ENCODE measurements at places on chromosomes 11 and 22.

- peak; percentile 75 for DNase-seq
Observed at GRCh38 chr11:68142028-68142412, 20.8 kb upstream of the CHKA start.

- DNase-seq = no peak
Observed at GRCh38 chr11:116715383-116715782, 57.4 kb downstream of the BUD13 start.

GRCh38 chr11:77407613-77408012 is 66.3 kb downstream of the PAK1 start:
- no peak for DNase-seq

GRCh38 chr11:87421422-87421821 is 383.7 kb downstream of the TMEM135 start:
- DNase-seq = peak; percentile 15

DNA sequence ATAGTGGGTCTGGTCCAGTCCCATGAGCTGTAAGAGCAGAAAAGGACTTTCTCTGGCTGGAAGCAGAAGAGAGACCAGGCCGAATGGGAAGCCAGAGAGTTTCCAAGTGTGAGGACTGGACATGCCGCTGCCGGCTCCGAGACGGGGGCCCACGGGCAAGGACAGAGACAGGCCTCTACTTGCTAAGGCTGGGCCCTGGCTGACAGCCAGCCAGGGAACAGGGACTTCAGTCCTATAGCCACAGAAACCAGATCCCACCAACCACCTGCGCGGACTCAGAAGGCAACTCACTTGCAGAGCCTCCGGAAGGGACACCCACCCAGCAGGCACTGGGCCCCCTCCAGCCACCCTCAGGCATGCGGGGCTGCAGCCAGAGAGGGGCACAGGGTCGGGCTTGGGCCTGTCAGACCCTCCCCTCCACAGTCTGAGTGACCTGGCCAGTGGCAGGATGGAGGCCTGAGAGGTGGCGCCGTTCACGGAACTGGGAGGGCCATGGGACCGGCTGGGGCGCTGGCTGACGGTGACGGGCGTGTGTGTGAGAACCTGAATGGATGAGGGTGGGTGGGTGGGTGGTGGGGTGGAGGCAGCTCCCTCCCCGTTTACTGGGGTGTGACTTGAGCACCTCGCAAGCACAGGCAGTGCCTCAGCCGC is 47.8 kb upstream of the A4GALT start:
- DNase-seq = no peak

DNA sequence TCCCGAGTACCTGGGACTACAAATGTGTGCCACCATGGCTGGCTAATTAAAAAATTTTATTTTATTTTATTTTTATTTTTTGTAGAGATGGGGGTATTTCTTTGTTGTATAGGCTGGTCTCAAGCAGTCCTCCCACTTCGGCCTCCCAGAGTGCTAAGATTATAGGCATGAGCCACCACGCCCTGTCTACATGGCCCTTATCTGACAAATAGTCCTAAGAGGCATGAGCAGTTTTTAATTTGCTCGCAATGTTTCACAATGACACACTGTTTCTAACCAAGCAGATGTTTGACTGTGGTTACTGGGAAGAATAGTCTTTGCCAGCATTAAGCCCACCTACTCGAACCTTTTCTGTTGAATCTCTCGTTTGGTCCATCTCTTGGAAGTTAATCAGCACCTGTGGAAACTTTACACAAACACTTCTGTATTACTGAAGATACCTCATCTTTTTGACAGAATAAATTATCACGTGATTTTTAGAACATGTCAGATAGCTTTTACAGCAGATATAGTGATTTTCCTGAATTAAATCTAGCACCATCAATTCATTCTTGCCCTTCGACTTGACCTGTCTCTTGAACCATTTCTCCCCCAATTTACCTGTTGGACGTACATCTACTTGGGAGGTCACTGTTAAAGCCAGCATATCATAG is 71.4 kb downstream of the MTMR3 start:
- DNase-seq = no peak

GRCh38 chr11:109048098-109048497 is 373.9 kb upstream of the C11orf87 start:
- DNase-seq = no peak

DNA sequence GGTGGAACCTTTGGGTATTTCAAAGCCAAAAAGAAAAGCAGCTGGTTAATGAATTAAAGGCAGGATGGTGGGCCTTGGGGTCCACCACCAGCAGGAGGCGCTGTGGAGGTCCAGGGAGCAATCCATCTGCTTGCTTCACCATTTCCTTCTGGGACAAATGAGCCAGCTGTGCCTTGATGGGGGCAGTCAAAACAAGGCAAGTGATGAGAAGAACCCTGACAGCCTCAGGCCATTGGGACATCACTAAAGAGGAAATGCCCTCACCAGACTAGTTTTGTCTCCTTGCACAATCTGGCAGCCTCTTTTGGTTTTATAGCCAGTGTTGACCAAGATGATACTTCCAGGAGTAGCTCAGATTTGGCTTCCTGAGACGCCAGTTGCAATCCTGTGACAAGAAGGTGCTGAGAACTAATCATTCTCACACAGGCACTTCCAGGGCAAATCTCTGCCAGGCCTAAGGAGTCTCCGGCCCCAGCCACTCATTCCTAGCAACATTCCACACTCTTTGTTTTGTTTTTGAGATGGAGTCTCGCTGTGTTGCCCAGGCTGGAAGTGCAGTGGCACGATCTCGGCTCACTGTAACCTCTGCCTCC is 38.2 kb upstream of the WEE1 start:
- DNase-seq = peak; percentile 88

DNA sequence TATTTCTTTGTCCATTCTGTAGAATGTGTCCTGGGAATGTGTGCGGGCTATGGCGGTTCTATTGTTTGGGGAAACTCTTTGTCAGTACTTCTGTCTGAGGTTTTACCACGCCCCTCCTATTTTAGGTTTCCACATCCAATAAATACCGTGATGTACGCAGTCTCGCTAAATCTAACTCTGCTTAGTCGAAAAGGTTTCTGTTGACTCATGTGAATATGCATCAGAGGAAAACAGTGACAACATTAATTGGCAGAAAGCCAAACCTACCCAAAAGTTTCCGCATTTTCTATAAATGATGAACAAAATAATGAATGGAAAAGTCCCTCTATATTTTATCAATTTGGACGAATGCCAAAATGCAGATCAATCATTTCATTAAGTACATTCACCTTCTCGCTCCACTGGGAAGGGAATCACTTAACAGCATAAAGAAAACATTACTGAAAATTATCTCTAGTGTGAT is 143.4 kb downstream of the MAML2 start:
- DNase-seq = peak; percentile 62

- no peak for DNase-seq
Observed at GRCh38 chr22:37209140-37209845, 3.0 kb downstream of the SSTR3 start.

DNA sequence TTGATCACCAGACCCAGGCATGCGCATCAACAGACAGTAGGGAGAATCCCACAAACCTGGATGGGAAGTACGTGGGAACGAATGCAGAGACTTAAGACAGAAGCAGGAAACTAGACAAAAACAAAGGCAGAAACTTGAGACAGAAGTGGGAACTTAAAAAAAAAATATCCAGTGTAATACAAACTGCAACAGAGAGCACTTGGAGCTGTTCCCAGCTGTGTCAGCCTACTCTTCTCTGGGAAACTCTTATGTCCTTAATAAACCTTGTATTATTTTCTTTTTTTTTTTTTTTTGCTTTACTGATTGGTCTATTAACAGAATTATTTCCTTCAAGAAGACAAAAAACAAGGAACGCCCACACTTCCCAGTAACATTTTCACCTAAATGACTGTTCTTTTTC is 1818.1 kb upstream of the RAG2 start:
- DNase-seq = no peak

GRCh38 chr11:95364324-95365295 is 133.6 kb upstream of the SESN3 start:
- DNase-seq = no peak

DNA sequence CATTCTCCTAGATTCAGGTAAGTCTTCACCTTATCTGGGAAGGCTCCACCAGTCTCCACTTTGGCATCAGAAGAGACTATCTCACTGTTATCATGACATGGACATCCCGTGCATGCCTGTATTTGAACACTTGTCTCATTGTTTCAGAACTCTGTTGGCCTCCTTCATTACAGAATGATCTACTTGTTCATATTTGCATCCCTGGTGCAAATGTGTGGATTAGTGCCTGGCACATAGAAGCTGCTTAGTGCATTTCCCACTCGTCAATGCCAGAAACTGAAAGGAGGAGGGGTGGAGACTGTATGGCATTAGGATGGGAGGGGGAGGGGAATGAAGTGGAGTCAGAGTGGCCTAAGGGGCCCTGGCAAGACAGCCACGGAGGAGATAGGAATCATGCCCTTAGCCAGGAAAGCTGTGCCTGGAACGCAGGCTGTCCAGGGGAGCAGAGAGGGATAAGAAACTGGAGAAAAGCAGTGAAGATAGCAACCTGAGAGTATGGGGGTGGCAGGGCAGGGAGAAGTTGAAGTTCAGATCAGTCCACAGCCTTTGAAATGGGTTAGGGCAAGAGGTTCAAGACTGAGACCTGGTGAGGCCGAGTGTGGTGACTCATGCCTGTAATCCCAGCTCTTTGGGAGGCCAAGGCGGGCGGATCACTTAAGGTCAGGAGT is 53.8 kb upstream of the CAPRIN1 start:
- no peak for DNase-seq

- no peak for DNase-seq
Observed at GRCh38 chr11:115122274-115122673, 381.9 kb downstream of the CADM1 start.

- DNase-seq = no peak
Observed at GRCh38 chr11:44357711-44358110, 47.8 kb upstream of the ALX4 start.

GRCh38 chr11:130829920-130830511 is 86.3 kb downstream of the SNX19 start:
- no peak for DNase-seq

DNA sequence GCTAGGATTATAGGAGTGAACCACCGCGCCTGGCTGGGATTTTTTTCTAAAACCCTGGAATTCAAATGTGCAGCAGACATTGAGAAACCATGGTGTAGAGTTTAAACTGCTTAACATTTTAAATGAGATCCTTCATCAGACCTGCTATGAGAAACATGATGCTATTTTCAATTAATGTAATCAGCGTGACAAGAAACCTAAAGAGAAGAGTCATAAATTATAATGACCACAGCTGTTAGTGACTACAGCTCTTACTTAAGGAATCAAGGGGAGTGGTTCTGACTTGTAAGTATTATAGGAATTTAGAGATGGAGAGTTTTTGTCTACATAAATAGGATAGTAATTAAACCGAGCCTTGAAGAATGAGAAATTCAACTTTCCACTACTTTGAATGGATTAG is 170.6 kb downstream of the BARX2 start:
- DNase-seq = no peak

GRCh38 chr22:17797721-17798559 is 23.7 kb upstream of the BID start:
- DNase-seq = no peak

DNA sequence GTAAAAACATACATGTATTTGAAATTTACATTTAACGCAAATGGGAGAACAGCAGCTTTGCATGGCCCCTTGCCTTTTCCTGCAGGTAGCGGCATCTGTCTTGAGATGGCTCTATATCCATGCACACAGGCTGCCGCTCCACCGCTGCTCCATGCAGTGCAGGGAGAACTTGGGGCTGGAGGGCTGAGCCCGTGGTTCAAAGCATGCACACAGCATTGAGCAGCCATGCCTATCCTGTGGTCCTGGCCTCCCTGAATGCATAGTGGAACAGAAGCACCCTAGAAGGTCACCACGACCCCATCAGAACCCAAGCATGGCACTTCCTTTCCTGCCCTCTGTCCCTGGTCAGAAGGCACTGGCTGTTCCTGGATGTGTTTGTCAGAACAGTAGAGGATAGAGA is 35.0 kb upstream of the TP53I11 start:
- DNase-seq = no peak

GRCh38 chr22:25362215-25362882 is 142.9 kb downstream of the CRYBB2 start:
- DNase-seq = peak; percentile 84

GRCh38 chr11:70550456-70551195 is 152.3 kb downstream of the CTTN start:
- DNase-seq = no peak

DNA sequence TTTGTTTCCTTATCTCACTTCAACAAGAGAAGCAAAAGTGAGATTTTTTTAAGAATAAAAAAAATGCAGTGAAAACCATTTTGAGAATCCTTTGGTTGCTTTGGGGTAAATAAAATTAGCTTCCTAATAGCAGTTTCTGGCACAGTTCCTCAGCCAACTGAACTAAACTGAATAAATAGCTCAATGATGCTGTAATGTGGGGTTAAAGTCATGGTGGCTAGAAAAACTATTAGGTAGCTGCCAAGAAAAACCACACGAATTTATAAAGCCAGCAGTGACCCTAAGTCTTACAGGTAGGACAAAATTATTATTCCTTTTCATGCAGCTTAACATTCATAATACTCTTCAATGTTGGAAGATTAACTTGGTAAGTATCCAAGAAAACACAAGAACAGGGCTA is 142.4 kb downstream of the APIP start:
- no peak for DNase-seq

GRCh38 chr22:43185860-43186261 is 1.1 kb downstream of the TTLL12 start:
- no peak for DNase-seq

DNA sequence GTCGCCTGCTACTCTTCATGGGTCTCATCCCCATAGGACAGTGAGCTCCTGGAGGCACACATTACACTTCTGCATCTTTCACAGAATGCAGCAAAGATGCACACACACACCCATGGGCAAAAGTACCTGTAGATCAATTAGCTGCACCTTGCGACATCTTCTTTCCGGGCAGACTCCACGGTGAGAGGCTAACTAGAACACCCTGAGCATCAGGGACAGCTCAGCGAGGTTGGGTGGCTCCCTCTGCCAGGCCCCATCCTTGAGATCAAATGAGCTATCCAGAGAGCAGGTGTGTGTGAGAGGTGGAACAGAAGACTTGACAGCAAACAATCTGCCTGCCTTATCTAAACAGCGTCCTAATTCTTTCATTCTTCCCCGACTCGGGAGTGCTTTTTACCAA is 96.1 kb upstream of the BID start:
- DNase-seq = no peak
